Fibroblast of skin of right biceps (primary cell): ENCODE measurements at places on chromosomes 1 and 21.

- no peak for DNase-seq
Measured at GRCh38 chr1:119327094-119327449, 41.5 kb upstream of the HAO2 start.

DNA sequence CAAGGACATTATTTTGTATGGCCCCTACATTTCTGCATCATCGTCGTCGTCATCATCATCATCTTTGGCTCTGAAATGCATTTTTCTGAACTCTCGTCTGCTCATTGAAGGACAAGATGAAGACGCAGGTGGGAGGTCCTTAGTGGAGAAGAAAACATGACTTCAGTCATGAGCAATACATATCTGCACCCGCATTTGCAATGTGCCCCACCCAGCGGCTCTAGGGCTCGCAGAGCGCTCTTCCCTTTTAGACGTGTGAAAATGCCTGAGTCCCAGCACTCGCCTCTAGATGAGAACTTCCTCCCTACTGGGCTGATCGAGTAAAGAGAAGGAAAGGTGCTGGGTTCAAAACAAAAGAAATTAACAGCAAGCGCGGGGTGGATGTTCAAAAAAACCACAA, 10.1 kb downstream of the C1orf174 start:
- no peak for DNase-seq

DNA sequence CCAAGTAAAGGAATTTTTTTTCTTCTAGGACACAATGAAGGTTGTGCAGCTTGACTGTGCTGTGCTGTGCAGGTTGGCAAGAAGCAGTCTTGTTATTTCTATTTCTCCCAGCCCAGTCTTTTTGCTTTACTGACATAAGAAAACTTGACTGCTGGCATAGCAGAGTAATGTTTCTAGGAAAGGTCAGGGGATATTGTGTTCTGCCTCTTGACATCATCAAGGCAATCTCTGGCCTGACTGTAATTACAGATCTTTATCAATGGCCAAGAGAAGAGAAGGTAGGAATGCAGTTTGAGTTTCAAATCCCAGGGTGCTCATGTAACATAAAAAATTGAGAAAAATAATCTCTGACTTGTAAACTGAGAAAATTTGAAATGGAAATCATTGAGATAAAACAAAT, 226.3 kb upstream of the ADGRL4 start:
- DNase-seq: no peak

DNA sequence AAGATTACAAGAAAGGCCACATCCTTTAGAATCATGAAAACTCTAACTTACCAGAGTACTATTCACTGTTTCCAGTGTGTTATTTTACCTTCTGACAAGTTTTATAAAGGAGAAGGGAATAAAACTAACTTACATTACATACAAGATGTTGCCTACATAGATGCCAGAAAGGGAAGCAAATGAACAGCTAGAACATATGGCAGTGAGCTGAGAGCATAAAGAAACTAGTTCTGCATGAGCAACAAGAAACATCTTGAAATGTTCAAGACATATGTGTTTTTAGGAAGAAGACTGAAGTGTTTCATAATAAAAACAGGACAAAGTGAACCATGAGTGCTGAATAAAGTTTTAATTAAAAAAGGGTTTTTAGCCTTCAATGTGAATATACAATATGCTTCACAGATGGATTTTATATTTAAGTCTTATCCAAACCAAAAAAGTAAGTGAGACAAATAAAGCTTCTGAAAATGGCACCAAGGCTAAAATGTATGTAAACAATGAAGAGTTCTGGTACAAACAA, 39.4 kb downstream of the SLC5A9 start:
- no peak for DNase-seq
